ENCODE measurements at places on chromosomes 12 and 14. TPM values are rescaled to one million over a fixed set of nuclear protein-coding genes. Genes with fewer than 3 reads are reported as not detected.

GRCh38 chr12:131860472-131861260, 32.5 kb downstream of the MMP17 start:
- H3K4me3 ChIP-seq = no peak overlapping the region
- H3K4me1 ChIP-seq = peaks cover 20% of the 10 kb centered on the region
- peak overlapping the region; percentile 68 for H3K27ac ChIP-seq
- H3K36me3 ChIP-seq = no peaks in the 10 kb centered on the region

DNA sequence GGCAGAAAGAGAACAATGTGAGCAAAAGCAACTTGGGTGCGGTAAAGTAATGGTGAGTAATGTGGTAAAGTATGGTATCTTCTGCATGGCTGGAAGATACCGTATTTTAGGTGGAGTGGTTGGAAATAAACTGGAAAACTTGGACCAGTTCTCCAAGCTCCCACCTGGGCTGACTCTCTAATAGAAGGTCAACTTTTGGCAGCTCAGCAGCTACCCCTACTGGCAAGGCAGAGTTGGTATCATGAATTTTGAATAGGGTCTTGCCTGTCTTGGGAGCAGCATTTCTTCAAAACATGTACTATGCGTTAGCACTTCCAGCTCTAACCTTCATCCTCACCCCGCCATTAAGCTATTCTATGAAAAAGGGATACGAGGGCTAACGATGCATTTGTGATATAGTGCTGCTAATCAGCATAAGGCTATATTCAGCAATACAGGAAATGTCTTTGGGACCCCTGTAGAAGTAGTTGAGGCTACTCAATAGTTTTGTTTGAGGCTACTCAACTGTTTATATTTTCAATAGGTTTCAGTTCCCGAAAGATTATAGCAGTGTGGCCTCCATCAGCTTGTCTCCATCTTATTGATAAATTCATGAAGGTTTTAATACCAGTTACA, 276.3 kb upstream of the FAR2 start:
- H3K4me3 ChIP-seq = no peak overlapping the region
- peaks cover 4% of the 10 kb centered on the region for H3K27me3 ChIP-seq
- H3K36me3 ChIP-seq = no peaks in the 10 kb centered on the region
- DNase-seq = peak; percentile 22

DNA sequence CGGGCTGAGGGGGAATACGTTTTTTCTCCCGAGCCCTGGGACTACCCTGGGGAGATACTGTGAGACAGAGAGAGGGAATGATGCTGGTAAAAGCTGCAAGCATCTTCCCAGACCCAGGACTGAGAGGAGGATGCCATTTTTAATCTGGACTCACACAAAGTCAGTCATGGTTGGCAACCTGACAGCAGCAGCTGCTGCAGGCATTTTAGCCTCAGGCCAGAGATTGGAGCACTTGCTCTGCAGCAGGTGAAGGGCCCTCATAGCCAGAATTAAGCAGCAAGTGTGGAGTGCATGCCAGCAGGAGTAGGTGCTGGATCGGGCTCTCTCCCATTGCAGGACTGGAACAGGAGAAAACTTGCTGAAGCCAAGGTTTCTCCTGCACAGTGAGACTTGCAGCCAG, 361.1 kb upstream of the CLEC14A start:
- H3K27ac ChIP-seq = no peak overlapping the region
- H3K4me3 ChIP-seq = no peak overlapping the region
- no peaks in the 10 kb centered on the region for H3K4me1 ChIP-seq

DNA sequence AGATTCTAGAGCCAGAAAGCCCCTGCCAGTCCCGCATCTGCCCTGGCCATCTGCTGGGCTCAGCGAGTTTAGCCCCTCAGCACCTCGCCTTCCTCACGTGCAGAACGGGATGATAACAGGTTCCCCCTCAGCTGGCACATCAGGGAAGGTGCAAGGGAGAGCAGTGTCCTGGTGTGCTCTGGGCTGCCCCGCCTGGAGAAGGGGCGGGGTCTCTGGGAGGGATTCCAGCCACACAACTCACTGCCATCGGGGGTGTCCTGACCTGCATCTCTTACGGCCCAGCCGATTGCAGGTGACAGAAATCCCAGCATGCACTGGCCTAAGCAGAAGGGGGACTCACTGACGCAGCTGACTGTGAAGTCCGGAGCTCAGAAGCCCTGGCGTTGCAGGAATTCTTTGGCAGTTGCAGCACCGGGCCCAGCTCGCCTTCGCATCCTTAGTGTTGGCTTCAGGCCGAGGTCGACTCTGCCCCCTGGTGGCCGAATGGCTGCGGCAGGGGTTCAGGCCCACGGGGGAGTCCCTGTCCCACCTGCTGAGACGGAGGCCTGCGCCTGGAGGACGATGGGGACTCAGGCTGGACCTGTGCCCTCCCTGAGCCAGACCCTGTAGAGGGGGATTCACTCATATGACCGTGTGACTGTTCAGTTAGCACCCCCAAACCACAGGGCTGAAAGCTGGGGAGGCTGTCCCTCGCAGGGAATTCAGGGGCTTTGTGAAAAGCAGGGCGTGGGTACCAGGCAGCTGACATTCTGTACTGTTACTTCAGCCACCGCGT, 178.6 kb downstream of the ADGRD1 start:
- H3K4me3 ChIP-seq = no peak overlapping the region
- no peak overlapping the region for H3K27ac ChIP-seq
- DNase-seq = peak; percentile 58
- no peaks in the 10 kb centered on the region for H3K4me1 ChIP-seq
- H3K27me3 ChIP-seq = no peaks in the 10 kb centered on the region
- H3K36me3 ChIP-seq = peaks cover under 1% of the 10 kb centered on the region

GRCh38 chr12:18479256-18479655, 217.9 kb downstream of the PIK3C2G start:
- H3K27me3 ChIP-seq = no peaks in the 10 kb centered on the region
- DNase-seq = no peak
- no peak overlapping the region for H3K4me3 ChIP-seq
- H3K4me1 ChIP-seq = no peaks in the 10 kb centered on the region
- H3K36me3 ChIP-seq = no peaks in the 10 kb centered on the region
- no peak overlapping the region for H3K27ac ChIP-seq

DNA sequence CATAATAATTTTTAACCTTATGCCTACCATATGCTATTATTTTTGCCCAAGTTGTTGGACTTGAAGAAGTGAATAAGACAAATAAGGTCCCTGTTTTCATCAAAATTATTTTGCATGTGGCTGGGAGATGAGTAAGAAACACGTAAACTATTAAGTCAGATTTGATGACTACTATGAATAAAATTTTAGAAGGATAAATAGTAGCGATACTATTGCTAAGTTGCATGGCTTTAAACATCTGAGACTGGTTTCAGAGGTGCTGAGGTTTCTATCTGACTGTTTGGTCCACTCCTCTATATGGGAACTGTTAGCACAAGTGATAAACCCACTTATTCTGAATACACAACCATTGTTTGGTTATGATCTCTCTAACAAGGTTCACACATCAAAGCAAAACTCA, 674.3 kb upstream of the MDGA2 start:
- H3K36me3 ChIP-seq = no peaks in the 10 kb centered on the region
- no peaks in the 10 kb centered on the region for H3K4me1 ChIP-seq
- no peak overlapping the region for H3K27ac ChIP-seq

- no peak overlapping the region for H3K27ac ChIP-seq
- H3K27me3 ChIP-seq = no peaks in the 10 kb centered on the region
- H3K4me1 ChIP-seq = no peaks in the 10 kb centered on the region
- H3K4me3 ChIP-seq = no peak overlapping the region
- no peak for DNase-seq
- H3K36me3 ChIP-seq = no peaks in the 10 kb centered on the region
Measured at GRCh38 chr12:126362964-126363363, 1297.7 kb downstream of the AACS start.

DNA sequence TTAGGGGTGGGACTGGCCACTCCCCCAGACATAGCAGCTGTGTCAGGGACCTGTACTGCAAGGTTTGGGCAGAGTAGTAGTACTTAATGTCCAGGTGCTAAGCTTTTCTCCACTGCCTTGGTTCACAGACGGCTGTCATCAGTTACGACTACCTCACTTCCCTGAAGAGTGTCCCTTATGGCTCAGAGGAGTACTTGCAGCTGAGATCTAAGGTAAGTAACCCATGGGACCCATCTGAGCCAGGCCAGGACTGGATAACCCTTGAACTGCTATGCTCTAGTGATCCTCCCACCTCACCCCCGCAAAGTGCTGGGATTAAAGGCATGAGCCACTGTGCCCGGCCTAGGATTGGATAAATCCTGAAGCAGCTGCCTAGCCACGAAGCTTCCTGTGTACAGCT, 22.4 kb downstream of the ADCK1 start:
- H3K4me3 ChIP-seq = no peak overlapping the region
- DNase-seq = no peak
- H3K27ac ChIP-seq = no peak overlapping the region
- H3K4me1 ChIP-seq = no peaks in the 10 kb centered on the region
- no peaks in the 10 kb centered on the region for H3K27me3 ChIP-seq
- no peaks in the 10 kb centered on the region for H3K36me3 ChIP-seq

DNA sequence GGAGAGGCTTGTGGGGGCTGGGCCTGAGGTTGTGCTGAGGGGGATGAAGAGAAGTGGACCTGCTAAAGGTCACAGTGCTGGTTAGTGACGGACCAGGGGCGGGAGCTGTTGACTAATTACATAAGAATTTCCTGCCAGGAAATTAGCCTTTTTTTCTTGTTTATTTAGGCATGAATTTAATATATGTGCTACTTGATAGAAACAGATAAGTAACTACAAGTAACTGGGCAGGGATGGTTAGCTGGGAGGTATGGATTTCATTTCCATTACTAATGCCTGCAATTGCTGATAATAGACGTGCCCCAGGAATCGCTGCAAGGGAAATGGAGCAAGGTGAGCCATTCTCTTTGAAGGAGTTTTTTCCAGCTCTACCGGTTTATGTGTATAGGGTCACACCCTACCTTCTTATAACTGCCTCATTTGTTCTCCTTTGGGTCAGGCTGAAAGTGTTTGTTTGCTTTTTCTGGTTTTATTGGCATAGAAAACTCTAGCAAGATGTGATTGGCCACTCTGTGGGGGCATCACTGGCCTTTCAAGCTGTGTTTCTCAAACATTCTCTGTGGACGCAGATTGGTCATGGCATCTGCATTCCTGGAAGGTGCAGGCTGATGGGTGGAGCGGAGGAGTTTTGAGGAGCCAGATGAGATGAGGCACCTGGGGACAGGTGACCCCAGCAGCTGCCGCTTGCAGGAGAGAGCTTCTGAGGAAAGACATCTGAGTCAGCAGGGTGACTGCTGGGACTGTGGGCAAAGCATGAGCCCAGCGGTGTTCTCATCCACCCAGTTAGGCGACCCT, 19.0 kb upstream of the GPRC5A start:
- no peak overlapping the region for H3K27ac ChIP-seq
- no peaks in the 10 kb centered on the region for H3K27me3 ChIP-seq
- no peaks in the 10 kb centered on the region for H3K36me3 ChIP-seq

DNA sequence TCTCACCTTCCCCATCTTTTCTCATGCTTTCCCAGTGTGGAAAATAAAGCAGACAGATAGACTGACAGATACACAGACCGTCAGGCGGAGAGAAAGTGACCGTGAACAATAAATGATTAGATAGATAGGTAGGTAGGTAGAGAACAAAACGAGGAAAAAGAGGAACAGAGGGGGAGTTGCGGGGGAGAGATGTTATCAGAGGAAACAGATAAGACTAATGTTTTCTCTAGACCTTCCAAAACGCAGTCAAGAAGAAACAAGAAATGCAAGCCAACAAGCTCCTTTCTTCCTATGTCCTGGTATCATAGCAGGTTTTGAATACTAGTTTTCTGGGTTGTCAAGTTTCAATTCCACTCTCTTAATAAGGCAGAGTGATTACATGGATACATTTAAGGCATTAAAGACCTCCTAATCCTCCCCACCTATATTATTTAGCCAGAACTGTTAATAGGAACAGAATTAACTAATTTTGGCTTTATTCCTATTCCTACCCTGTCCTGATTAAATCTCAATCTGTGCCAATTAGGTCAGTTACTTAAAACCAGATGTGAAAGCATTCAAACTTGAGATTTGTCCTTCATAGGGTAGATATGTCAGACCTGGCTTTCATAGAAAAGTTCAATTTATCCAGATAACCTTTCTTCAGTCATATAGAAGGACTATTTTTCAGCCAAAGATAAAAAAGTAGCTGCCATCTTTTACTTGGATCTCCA, 89.0 kb upstream of the PTPRR start:
- H3K27me3 ChIP-seq = no peaks in the 10 kb centered on the region
- H3K27ac ChIP-seq = no peak overlapping the region
- no peaks in the 10 kb centered on the region for H3K4me1 ChIP-seq

GRCh38 chr12:120239776-120240494, 25.6 kb downstream of the PXN start:
- no peaks in the 10 kb centered on the region for H3K27me3 ChIP-seq
- DNase-seq = no peak
- peaks cover 73% of the 10 kb centered on the region for H3K4me1 ChIP-seq
- H3K36me3 ChIP-seq = peaks cover 39% of the 10 kb centered on the region
- H3K27ac ChIP-seq = no peak overlapping the region

DNA sequence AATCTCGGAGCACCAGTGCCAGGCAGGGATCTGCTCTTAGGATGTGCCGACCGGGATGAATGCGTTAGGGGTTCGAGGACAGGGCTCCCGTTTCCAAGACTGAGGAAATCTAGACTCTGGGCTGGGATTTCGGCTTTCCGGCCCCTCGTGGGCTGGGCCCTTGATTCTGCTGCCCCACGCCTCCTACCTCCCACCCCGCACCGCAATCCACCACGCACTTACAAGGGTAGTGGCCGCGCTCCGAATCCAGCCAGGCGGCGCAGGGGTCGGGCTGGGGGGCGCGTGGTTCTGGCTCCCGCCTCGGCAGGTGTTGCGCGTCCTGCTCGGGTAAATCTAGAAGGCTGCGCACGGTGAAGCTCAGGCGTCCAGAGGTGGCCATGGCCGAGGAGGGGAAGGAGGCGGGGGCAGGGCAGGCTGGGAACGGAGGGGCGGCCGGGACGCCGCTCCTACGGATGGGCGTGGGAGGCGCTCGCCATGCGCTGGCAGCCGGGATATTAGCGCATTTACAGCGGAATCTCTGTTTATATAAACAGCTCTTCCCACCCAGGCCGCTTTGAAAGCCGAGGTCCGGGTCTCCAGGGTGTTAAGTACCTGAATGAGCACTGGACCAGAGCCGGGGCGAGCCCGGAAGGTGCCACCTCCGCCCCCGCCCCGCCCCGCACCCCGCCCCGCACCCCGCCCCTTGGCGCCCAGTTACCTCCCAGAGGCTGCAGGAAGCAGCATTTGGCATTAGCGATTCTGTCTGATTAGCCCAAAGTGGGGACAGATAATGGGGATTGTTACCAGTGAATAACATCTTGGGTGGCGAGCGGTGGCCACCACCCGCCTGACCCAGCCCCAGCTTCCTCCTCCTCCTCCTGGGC, at the start of gene NKX2-8:
Gene NKX2-8, minus strand, starts transcription at position 604 of the 863 bp plus-strand sequence. Its CDS starts 225 bp downstream, at position 379.
- H3K4me3 ChIP-seq = no peak within 1 kb of the TSS
- peaks cover 78% of the 10 kb centered on the region for H3K27me3 ChIP-seq
- DNase-seq = no peak
- H3K27ac ChIP-seq = no peak within 1 kb of the TSS
- no peaks in the 10 kb centered on the region for H3K36me3 ChIP-seq

Gene HOXC6
- total RNA-seq = not detected

Gene ACVRL1
- total RNA-seq = not detected

Gene CD163L1
- total RNA-seq = not detected

Gene VDR
- total RNA-seq = 62.9 TPM

Measured in activated CD4-positive, alpha-beta memory T cell treated with anti-CD3 and anti-CD28 coated beads, Interleukin-2, amount 10 ng/mL, durations not matched to agents 7 days and 5 days (primary cell).